Mammary epithelial cell (primary cell): ENCODE measurements at places on chromosomes 6 and 20. TPM values are rescaled to one million over a fixed set of nuclear protein-coding genes. Genes with fewer than 3 reads are reported as not detected.

MAS1 gene
- not detected for polyA plus RNA-seq

ZSCAN16 gene
- 1.0 TPM for polyA plus RNA-seq

BPIFB2 gene
- not detected for polyA plus RNA-seq

CDH26 gene
- 0.46 TPM for polyA plus RNA-seq

GPLD1 gene
- 0.03 TPM for polyA plus RNA-seq
